ENCODE measurements at places on chromosomes 7 and 10.

DNA sequence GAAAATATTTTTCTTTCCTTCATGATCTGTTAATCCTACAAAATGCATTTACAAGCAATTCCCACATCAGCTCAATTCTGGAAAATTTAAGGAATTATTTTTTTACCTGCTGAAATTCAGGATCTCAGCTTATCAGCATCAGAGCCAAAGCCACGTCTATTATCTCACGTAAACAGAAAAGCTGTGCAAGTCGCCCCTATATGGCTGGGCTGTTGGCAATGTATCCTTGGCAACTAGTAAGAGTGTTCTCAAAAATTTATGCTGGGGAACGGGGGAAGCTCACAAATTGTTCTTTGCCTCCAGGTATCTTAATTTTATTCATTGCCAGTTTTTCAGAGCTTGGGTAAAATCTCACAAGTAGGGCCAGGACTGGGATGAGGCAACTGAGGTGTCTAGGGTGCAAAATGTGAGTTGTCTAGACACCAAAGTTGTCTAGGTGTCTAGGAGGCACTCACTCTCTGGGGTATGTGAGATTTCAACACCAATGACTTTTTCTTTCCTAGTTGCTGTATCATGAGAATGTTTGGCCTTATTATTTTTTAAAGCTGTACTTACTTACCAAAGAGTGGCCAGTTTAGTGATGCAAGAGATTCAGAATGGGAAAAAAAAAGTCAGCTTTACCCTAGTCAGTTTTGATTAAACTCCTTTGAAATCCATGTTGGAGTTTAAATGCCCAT is 5.1 kb downstream of the GSTO2 start:
- no peak for DNase-seq

- DNase-seq: no peak
Measured at GRCh38 chr7:102988631-102989560, 76.1 kb downstream of the LRRC17 start.

DNA sequence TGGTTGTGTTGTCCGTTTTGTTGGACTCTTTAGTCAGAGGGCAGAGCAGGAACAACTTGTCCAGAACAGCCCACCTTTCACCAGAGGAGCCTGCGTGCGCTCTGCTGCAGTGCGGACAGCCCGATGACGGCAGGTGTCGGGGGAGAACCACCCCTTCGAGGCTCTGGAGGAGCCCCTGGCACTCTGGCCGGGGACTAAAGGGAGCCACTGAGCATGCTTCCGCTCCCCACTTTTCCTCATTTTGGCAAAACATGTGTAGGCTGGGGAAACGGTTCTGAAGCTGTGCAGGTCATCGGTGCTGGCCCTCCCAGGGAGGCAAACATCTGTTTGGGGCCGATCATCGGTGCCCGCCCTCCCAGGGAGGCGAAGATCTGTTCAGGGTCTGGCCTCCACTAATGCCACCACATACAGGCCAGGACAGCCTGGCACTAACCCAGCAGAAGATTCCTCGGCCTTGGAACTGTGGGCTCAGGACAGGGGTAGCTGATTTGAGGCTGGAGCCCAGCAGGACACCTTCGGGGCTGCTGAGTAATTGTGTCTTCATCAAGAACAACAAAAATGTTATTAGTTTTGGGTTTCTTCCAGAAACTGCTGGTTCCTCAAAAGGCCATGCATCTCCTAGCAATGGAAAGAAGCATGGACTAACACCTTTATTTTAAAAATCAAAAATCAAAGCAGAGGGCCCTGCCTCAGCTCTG is 124.4 kb upstream of the TCERG1L start:
- DNase-seq: no peak

GRCh38 chr10:73287441-73287840 is 35.0 kb upstream of the MRPS16 start:
- no peak for DNase-seq

GRCh38 chr7:46393142-46393541 is 472.1 kb upstream of the IGFBP3 start:
- no peak for DNase-seq

DNA sequence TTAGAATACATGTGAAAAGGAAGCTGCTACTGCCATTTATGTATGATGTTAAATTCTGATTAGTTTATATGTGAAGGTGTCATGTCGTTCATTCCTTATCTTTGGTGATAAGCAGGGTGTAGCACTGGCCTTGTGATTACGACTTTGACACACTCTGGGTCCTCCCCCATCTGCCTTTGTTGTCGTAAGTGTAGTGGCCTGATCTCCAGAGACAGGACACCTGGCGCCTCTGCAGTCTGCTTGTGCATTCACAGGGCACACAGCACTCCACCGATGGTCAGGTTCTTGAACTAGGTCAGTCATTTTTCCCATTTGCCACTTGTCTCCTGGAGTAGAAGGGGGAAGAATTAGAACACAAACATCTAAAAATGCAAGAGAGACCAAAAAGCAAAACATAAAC is 186.0 kb downstream of the PRKCQ start:
- no peak for DNase-seq

DNA sequence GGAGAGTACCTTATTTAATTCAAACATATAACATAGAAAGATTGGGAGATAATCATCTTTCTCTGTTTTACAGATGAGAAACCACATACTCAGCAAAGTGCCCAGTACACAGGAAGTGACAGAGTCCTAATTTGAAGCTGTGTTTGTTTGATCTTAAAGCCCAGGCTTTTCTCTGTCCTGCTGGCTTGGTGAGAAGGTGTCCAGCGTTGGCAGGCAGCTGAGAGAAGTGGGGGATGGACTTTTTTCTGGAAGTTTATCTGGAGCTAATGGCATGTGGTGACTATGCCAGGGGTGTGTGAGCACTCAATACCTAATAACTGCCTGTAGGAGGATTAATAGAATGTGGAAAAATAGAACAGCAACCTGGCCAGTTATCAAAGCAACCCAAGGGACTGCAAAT is 60.8 kb downstream of the NPSR1 start:
- no peak for DNase-seq

- DNase-seq: no peak
Measured at GRCh38 chr10:76139431-76139830, 708.0 kb downstream of the LRMDA start.

DNA sequence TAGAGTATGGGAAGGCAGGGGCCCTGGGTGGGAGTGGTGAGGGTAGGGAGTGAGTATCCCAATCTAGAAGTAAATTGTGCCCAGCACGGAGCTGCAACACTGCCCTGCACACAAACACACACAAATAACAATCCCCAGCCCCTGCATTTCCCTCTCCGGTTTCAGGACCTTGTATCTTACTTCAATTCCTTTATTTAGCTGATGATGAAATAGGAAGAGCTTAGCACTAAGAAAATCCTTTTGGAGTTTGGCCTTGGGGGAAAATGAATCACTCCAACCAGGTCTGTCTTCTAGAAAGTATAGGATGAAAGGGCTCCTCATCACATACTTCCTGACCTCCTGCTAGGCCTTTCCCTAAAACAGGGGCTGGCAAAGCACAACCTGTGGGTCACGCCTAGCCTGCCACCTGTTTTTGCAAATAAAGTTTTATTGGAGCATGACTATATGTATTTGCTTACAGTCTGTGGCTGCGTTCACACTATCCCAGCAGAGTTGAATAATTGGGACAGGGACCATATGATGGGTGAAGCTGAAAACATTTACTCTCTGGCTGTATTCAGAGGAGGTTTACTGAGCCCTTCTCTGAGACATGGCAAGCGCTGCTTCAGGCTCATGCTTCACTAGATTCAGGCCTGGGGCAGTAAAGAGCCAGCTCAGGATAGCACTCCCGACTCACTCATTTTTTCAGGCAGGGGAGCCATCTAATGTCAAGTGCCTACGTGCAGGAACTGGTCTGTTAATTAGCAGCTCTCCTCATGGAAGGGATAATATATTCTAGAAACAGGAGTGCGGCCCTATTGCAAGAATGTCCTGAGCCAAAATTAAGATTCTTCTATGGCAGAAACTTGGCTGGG is 111.0 kb downstream of the EGFR start:
- DNase-seq: peak; percentile 78

- DNase-seq: no peak
Measured at GRCh38 chr10:79021331-79021907, 47.3 kb upstream of the ZMIZ1 start.

GRCh38 chr10:52331638-52332364 is 17.7 kb downstream of the DKK1 start:
- DNase-seq: no peak

DNA sequence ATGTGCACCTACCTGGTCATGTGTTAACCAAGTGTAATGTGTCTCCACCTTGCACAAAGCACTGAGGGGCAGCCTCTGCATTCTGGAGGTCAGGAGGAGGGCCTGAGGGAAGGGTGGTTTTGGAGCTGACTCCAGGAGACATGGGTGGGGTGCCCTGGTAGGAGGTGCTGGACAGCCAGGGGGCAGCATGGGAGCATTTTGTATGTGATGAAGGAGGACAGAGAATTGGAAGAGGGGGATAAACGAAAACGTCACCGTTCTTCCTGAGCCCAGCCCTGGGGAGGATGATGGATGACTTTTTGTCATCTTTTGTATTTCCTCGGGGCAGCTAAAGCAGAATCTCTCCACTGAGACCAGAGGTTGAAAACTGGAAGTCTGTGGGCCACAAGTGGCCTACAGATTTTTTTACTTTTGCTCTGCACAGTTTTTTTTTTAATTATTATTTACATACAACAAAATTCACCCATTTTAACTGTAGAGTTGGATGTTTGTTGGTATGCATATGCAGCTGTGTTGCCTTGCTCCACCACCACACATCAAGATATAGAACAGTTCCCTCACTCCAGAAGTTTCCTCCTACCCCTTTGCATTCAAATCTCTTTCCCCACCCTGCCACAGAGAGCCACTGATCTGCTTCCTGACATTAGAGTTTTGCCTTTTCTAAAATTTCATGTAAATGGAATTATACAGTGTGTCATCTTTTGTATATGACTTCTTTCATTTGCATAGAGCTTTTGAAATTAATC is 242.5 kb downstream of the VTI1A start:
- DNase-seq: peak; percentile 74

DNA sequence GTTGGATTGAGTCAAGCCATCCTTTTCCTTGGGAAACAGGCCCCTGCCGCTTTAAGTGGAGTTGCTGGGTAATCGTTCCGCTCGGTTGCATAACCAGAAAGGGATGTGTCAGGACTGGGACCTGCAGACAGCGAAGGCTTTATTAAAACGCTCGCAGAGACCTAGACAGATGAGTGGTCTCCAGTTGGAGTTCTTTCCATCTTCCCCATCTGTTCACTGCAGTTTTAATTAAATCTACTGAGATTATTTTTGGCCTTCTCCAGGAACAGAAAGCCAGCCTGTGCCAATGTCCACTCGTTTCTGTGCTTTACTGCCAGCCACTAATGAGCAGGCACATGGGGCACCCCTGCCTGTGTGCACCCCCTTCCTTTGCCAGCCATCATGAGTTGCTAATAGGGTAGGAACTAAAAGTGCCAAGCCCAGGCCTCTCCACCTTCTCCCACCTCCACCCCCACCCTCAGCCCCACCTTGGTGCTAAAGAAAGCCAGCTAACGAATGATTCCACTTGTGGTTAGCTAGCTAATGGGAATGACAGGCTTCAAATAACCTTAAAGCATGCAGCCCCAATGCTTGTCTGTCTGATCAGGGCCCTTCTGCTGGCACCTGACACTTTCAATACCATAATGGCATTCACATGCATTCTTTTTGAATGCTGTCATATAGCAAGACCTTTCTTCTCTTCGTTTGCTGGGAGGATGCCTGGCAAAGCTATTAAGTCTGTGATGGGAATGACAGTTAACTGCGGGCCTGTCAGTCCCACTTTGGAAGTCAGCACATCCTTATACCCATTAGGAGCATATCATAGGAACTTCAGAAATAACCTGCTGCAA is 556.8 kb upstream of the GALNT17 start:
- peak; percentile 95 for DNase-seq

- no peak for DNase-seq
Measured at GRCh38 chr10:23099079-23099478, 3.7 kb downstream of the MSRB2 start.

DNA sequence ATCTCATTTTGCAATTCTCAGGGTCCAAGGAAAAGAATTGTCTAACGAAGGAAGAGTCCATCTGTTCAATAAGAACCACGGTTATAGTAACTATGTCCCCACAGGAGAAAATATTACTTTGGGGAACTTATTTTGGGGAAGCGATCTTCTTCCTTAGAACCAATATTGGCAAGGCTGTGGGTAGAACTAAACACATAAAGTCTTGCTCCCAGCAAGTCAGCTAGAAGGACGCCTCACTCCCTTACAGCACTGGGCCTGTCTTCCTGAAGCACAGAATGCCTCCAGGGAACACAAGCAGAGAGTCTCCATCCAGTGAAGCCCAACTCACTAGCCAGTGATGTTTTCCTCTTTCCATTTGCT is 30.2 kb downstream of the C10orf71 start:
- DNase-seq: no peak

DNA sequence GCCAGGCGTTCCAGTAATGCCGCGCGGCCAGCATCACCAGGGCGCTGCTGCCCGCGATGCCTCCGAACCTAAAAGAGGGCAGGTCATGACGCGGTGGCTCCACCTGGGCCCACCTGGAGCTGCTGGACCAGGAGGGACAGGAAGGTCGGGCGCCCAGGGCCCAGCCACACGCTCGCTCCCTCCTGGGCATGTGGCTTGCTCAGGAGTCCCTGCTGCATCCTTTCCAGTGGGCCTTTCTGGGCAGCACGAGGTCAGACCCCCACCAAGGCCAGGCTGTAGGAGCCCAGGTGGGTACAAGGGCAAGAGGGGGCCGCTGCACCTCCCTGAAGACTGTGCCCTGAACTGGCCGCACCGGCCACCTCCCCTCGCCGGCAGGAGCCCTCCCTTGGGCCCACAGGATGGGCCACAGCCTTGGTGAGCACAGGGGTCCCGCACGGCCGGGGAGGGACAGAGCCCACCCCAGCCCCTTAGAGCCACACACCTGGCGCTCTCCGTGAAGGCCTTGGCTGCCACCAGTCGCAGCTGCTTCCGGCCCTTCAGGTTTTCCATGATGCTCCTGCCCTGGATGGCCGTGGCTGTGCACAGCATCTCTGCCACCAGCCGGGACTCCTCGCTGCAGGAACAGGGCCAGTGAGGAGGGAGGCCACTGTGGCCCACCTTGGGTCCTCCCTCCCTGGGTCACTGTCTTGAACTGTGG is 43.2 kb downstream of the CFAP46 start:
- DNase-seq: no peak

Measured in islet precursor cell (in vitro differentiated cells).